ENCODE measurements at places on chromosomes 3 and 15.

DNA sequence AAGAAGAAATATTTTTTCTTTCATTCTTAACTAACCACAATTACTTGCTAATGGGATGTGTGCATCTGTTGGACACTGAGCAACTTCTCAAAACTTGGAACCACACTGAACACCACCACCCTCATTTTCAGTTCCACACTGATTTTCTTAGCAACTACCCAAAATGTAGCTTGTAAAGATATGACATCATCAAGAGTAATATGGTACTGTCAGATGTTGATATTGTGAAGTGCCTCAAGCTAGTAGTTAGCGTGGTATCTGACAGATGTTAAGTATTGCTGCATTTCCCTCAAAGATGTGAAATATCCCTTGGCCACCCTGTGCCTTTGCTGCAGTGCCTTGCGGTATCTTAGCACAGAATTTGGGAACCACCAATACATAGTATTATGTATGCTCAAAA lies 9.3 kb downstream of the RFTN1 start:
- peak; percentile 93 for DNase-seq

DNA sequence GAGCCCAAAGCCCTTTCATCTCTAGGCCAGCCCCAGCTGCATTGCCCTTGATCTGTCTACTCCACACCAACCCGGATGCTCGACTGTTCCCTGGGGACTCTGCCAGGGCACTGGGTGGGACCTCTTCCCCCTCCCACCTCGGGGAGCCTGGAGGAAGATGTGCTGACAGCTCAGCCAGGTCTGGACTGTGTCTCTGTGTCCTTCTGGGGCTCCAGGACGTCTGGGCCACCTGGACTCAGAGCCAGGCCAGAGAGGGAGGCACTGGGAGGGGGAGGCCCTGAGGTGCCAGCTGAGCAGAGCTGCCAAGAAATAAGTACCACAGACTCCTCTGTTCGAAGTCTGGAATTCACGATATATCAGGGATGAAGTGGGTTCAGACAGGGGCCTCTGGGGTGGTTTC lies 5.8 kb upstream of the HCN4 start:
- no peak for DNase-seq

- no peak for DNase-seq
These were observed 40.2 kb downstream of the IRAK2 start for GRCh38 chr3:10204921-10205320.

DNA sequence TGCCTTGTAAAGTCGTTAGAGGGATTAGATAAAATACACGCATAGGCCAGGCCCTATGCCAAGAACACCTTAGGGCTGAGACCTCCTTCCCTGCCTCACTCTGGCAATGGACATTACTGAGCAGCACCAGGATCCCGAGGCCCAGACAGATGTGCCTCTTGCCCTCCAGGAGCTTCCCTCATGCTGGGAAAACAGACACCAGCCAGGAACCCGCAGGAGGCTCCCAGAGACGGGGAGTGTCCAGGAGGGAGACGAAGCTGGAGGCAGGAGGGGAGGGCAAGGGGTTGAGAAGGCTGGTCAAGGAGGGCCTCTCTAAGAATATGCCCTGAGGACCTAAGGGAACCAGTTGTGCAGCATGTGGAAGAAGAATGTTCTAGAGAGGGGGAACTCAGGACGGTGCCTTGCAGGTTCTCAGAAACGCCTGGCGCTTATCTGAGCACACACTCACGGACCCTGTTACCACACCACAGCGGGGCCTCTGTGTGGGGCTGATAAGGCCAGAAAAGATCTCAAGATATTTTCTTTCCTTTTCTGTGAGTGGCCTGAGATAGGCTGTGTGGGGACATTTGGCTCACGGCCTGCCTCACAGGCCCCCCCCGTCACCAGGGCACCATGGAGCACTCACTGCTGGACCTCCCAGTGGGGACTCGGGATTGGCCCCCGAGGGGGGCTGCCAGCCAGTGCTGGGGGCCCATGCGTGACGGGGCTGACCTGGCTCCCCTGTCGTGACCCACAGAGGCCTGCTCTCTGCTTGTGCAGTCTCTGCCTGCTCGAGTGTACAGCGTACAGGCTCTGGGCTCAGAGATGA lies 22.0 kb upstream of the CYP11A1 start:
- DNase-seq = no peak

- DNase-seq = no peak
These were observed 14.3 kb downstream of the CXCR6 start for GRCh38 chr3:45957586-45957985.

- DNase-seq = no peak
These were observed 206.9 kb downstream of the RPLP1 start for GRCh38 chr15:69659454-69660050.

GRCh38 chr3:170270282-170270881 lies 48.2 kb downstream of the PRKCI start:
- DNase-seq = peak; percentile 25

- peak; percentile 94 for DNase-seq
These were observed 2.8 kb downstream of the EFHB start for GRCh38 chr3:19931180-19931692.

DNA sequence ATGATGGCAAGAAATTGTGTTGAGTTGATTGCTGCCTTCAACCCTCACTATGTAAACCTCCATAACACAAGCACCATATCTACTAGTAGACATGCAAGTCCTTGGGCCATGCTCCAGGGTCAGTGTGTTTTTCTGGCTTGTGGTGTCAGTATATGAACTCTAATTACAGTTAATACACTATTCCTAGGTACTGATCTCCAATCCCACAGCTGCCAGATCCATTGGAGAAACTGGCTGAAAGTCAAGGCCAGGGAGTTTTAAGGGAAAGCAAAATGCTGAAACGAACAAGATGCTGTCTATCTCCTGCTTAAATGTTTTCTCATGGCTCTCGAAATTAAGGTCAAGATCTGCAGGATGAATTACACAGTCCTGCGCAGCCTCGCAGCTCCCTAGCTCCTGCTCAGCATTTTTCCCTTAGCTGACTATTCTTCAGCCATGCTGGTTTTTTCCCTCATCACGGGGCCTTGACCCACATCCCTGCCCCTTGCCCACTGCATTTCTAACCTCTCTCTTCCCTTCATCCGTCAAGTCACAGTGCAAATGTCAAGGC lies 425.0 kb upstream of the ADAMTS9 start:
- DNase-seq = no peak

DNA sequence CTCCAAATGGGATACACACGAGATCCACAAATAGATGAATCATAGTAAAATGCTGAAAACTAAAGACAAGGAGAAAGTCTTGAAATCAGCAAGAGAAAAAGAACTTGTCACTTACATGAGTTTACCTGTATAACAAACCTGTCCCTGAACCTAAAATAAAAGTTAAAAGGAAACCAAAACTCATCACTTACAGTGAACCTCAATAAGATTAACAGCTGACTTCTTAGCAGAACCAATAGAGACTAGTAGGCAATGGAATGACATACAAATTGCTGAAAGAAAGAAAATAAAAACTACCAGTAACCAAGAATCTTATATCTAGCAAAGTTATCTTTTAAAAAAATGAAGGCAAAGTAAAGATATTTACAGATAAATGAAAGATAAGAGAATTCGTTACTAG lies 27.4 kb downstream of the SEC22A start:
- DNase-seq = no peak

DNA sequence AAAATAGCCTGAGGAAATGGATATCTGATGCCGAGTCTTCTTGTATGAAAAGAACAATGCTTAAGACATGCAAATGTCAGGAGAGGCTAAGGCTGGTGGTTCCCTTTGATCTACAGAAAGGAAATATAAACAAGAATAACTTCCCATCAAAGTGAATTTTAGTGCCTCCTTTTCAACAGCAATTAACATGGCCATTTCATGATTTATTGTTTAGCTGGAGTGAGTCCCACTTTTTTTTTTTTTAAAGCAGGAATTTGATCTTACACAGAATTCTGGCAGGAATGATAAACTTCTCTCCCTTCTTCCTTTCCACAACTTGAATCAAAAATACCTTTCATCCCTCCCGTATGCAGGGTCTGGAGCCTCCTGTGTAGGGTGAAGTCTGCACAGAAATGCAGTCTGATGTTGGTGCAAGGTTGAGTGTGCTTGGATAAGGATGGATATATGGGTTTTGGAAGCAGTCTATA lies 287.0 kb downstream of the MEX3B start:
- no peak for DNase-seq

- peak; percentile 46 for DNase-seq
These were observed 970 bp downstream of the BBX start for GRCh38 chr3:107523539-107524325.

- DNase-seq = peak; percentile 71
These were observed 50.6 kb downstream of the GMNC start for GRCh38 chr3:190811775-190812480.

GRCh38 chr3:43753741-43754715 lies 63.3 kb downstream of the ABHD5 start:
- DNase-seq = no peak

DNA sequence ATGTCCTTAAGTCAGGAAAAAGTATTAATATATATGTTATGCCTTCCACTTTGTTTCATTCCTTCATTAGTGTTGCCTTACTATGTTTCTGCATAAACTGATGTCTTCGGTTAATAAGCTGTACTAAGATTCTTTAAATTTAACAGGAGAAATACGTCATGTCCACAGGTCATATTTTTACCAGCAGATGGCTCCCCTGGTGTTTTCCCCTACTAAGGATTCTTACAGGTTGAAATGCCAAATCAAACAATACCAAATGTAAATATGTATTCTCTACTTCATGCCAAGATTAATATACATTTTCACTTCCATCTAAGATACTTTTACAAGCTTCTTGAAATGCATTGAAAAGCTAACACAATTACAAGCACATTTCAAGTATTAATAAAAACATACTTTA lies 1602.1 kb downstream of the SI start:
- DNase-seq = no peak

DNA sequence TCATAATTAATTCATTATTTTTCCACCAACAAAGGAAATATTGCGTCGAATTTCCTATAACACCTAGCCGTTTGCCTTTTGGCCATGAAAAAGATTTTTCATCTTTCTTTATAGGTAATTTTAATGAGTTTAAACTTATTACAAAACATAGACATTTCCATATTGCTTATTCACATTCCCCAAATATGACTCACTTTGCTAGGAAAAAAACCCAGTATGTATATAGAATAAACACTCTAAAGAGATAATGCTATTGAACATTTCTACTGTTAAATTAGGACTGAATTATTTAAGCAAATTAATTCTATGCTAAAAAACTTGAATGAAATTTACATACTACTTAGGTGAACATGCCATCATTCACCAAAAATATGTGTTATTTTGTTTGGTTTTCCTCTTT lies 16.2 kb downstream of the ZPLD1 start:
- DNase-seq = no peak

- DNase-seq = no peak
These were observed 867.9 kb downstream of the FHIT start for GRCh38 chr3:60383345-60383744.

DNA sequence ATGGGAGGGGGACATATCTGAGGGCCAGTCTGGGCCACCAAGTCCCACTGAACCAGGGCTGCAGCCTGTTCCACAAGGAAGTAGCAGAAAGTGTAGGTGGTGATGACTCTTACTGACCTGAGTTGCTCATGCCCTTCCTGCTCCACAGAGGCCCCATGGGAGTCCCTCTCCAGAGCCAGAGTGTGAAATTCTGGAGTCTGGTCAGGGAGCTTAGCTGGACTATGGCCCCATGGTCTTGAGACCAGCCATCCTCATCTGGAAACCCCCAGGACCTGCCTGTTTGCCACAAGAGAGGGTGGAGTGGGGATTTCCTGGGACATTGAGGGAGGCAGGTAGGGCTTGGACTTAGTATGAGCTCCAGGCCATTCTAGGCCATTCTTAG lies 3.0 kb downstream of the SPINT1 start:
- DNase-seq = peak; percentile 53

DNA sequence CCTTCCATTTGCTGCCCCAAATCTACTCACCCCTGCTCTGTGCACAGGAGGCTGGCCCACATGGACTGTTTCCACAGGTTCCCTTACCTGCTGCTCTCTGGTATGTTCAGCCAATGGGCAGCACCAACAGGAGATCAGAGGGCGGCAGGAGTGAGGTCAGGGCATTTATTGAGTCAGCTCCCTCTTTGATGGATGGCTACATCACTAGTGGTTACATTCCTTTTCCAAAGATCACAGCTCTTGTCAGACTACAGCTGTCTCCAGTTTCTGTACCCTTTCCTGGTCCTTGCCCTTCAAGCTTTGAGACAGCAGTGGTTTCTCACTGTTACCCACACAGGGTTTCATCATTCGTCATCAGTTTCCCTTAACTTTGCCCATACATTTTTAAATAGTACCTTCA lies 325.1 kb downstream of the SUCLG2 start:
- no peak for DNase-seq

DNA sequence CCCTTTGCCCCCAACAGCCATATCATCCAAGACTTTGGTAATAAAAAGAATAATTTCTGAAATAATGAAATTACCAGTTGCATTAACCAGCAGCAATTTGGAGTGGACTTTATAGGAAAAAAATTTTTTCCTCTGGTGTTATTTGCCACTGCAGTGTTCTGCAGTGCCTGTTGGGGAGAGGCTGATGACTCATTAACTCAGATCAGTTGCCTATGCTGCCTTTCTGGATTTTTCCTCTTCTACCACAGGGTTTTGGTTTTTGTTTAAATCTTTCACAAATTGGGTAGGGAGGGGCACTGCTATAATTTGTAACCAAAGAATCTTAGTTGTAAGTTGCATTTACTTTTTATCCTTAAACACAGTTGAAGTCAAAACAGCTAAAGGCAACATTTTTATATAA lies 22.7 kb downstream of the ATP6V1A start:
- peak; percentile 63 for DNase-seq

GRCh38 chr3:134721214-134721613 lies 70.4 kb upstream of the KY start:
- DNase-seq = peak; percentile 19

DNA sequence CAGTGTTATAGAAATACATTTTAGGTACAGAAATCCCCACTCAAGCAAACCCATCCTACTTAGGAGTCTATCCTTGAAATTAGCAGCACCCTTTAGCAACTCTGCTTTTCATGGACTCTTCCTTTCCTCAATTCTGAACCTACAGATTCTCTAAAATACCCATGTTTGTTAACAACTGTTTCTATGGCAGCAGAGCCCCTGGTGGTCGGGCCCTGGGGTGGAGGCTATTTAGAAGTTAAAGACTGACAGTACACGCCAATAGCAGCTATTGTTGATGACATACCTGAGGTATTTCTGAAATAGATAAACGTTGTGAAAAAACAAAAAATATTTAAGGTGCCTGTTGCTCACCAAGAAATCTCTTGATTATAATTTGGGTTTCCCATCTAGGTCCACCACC lies 23.4 kb upstream of the NRG4 start:
- no peak for DNase-seq

DNA sequence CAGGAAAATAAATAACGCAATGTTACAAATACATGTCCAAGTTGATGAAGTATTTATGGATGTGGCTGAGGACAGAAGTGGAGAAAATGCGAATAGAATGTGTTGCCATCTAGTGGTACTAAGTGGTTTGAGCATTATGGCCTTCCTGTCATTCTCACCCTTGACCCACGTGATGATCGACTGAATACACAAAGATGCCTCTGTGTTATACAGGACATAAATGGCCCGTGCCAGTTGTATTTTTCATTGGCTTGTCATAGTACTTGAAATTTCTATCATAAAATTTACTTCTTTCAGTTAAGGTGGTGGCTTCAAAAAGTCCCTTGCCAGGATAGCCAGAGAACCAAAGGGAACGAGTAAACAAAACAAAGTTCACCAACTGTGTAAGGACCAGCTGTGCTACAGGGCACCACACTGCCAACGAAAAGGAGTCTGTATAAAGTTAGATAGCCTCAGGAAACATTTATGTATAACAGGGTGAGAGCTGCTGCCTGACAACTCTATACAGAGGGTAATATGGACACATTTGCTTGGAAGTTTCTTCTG lies 103.7 kb downstream of the MYH15 start:
- DNase-seq = peak; percentile 50
